ENCODE measurements at places on chromosomes 4 and X. TPM values are rescaled to one million over a fixed set of nuclear protein-coding genes. Genes with fewer than 3 reads are reported as not detected.

DNA sequence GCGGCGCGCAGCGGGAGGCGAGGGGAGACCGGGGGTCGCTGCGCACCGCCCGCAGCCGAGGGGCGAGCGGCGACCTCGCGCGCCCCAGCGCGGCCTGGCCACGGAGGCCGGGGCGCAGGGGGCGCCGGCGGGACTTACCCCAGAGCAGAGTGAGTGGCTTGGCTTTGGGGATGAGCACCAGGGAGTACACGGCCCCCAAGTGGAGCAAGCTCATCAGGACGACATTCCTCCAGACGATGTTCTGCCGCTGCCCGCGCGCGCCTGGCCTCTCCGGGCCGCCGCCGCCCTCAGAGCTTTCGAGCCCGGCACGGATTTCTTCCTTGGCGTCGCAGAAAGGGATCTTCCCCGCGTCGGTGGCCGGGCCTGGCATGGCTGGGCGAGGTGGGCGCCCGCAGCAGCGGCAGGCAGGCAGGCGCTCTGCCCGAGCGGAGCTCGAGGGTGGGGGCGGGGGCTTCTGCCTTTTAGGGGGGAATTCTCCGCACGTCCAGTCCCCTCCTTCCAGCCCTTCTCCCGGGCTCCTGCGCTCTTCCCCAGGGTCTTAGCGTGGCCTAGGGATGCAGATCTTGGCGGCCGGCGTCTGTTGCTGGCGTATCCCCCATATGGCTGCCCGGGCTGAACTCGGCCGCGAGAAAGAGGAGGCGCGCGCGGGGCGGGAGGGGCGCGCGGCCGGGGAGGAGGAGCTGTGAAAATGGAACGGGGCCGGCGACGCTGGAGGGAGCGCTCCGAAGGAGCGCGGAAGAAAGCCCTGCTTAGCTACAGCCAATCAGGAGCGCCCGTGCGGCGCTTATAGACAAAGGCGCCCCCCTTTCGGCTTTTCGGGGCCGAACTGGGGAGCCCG, at the start of gene SCD5:
SCD5 (minus strand) TSS at position 629 of the 838 bp plus-strand sequence; CDS start at position 370, 259 bp downstream.
- DNase-seq: peak; percentile 68

- DNase-seq: no peak
These were observed 92.0 kb upstream of the SRD5A3 start for GRCh38 chr4:55253948-55254593.

- DNase-seq: no peak
These were observed 141.1 kb upstream of the HHIP start for GRCh38 chr4:144504883-144505282.

- no peak for DNase-seq
These were observed 264.6 kb downstream of the SPRY1 start for GRCh38 chr4:123661080-123661737.

- no peak for DNase-seq
These were observed 70.8 kb downstream of the PTPN13 start for GRCh38 chr4:86664959-86665358.

DNA sequence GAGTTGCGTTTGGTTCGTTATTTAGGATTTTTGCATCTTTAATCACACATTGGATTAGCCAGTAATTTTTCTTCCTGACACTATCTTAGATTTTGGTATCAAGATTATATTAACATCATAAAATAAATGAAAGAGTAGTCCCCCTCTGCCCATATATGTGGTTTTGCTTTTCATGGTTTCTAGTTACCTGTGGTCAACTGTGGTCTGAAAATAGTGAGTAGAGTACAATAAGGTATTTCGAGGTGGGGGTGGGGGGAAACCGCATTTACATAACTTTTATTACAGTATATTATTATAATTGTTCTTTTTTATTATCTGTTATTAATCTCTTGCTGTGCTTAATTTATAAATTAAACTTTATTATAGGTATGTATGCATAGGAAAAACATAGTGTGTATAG, 152.4 kb downstream of the STIM2 start:
- no peak for DNase-seq

- no peak for DNase-seq
These were observed 79.9 kb downstream of the FAM53A start for GRCh38 chr4:1604181-1604705.

- DNase-seq: no peak
These were observed 87.0 kb downstream of the GABRB1 start for GRCh38 chr4:47118192-47118929.

DNA sequence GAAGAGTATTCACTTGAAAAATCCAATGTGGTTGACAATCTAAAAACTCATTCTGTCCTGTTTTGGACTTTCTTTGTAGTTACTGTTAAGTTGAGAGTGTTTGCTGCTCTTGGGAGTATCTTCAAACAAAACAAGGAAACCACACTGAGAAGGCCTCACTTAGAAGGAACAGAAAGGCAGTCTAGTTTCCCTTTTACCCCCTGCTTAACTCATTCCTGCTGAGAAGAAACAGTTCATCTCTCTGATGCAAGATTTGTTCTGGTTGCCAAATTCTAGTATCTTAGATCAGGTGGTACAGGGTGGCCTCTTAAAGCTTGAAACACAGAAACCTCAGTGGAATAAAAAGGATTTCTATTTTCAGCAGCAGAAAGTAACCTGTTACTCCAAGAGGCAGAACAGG, 41.4 kb downstream of the GUCY2F start:
- DNase-seq: no peak

GRCh38 chrX:105101378-105101777, 119.1 kb downstream of the TEX13A start:
- no peak for DNase-seq

- no peak for DNase-seq
These were observed 77.4 kb downstream of the MTMR1 start for GRCh38 chrX:150770623-150771022.

Gene TCEAL7
- total RNA-seq: 16.6 TPM

All from mesothelial cell of epicardium (in vitro differentiated cells).